ENCODE measurements at places on chromosomes 7 and 10. TPM values are rescaled to one million over a fixed set of nuclear protein-coding genes. Genes with fewer than 3 reads are reported as not detected.

GRCh38 chr10:62594093-62594520, 210.4 kb upstream of the ADO start:
- no peaks in the 10 kb centered on the region for H3K4me1 ChIP-seq
- H3K4me3 ChIP-seq = no peak overlapping the region
- no peaks in the 10 kb centered on the region for H3K36me3 ChIP-seq
- H3K27ac ChIP-seq = no peak overlapping the region

GRCh38 chr10:120386896-120387295, 70.1 kb upstream of the PLPP4 start:
- no peak overlapping the region for H3K27ac ChIP-seq
- DNase-seq = no peak
- no peaks in the 10 kb centered on the region for H3K27me3 ChIP-seq
- H3K36me3 ChIP-seq = no peaks in the 10 kb centered on the region
- H3K4me3 ChIP-seq = no peak overlapping the region

DNA sequence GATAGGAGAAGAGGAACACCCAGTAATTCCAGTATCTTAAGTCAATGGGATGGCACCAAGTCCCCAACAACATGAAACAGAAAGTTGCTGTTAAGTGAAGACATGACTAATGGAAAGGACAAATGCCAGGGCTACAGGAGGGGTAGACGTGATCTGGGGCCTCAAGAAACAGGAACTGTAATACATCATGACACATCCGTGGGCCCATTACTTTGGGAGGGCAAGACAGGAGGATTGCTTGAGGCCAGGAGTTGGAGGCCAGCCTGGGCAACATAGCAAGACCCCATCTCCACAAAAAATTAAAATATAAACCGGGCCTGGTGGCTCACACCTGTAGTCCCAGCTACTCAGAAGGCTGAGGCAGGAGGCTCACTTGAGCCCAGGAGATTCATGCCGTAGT, 408.6 kb upstream of the PRKCQ start:
- H3K36me3 ChIP-seq = no peaks in the 10 kb centered on the region
- no peak overlapping the region for H3K4me3 ChIP-seq
- H3K27ac ChIP-seq = no peak overlapping the region
- H3K4me1 ChIP-seq = no peaks in the 10 kb centered on the region
- no peak for DNase-seq

DNA sequence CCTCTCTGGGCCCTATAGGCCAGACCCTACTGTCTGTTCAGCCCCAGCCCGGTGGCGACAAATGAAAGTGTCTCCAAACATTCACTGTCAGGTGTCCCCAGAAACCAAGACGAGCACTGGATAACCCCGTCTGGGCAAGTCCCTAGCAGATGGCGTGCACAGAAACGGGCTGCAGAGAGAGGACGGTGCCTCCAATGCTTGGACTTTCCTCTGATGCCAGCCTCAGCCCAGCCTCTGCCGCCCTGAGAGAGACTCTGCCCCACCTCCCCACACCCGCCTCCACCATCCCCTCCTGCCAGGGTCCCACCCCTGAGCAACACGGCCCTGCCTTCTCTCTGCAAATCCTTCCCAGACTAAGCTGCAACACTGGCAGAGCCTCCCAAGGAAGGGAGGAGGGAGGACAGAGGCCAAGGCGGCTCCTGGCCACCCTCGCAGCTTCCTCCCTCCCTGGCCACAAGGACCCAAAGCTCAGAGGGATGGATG, 7.4 kb upstream of the LFNG start:
- H3K27ac ChIP-seq = no peak overlapping the region
- peaks cover 17% of the 10 kb centered on the region for H3K4me1 ChIP-seq
- no peaks in the 10 kb centered on the region for H3K36me3 ChIP-seq

DNA sequence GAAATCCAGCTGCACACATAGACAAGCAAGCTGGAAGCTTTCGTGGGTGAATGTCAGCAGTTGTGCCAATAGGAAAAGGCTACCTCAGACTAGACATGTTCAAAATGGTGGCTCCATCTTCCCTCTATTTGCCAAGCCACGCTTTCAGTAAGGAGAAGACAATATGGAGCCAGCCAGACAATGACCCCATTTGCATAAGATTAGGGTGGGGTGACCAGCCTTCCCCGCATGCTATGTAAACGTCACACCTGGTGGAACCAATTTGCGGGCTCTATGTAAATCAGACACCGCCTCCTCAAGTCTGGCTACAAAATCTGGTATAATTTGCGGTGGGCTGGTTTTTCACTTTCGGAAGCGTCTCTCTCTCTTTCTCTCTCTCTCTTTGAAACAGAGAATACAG, 297.4 kb upstream of the PCDH15 start:
- DNase-seq = no peak
- no peaks in the 10 kb centered on the region for H3K27me3 ChIP-seq
- H3K27ac ChIP-seq = no peak overlapping the region
- no peak overlapping the region for H3K4me3 ChIP-seq
- no peaks in the 10 kb centered on the region for H3K4me1 ChIP-seq
- no peaks in the 10 kb centered on the region for H3K36me3 ChIP-seq

DNA sequence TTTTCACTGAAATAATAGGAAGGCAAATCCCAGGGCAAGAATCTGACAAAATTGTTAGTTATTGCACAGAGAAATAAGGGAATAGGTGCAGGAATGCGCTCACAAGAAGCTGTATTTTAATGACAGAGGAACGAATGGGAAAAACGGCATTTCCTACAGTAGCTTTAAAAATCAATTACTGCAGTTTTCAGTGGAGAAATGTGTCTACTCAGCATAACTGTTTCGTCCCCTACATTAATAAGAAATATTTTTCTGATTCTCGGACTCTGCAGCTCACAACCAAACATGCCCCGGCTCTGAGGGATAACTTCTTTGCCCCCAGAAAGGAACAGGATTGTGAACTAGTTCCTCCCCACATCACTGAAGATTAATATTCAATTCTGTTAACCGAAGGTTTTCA, 44.9 kb upstream of the TCERG1L start:
- no peak for DNase-seq
- no peaks in the 10 kb centered on the region for H3K4me1 ChIP-seq
- H3K27ac ChIP-seq = no peak overlapping the region

GRCh38 chr7:134701272-134701671, 54.6 kb downstream of the BPGM start:
- no peaks in the 10 kb centered on the region for H3K36me3 ChIP-seq
- H3K27me3 ChIP-seq = no peaks in the 10 kb centered on the region

DNA sequence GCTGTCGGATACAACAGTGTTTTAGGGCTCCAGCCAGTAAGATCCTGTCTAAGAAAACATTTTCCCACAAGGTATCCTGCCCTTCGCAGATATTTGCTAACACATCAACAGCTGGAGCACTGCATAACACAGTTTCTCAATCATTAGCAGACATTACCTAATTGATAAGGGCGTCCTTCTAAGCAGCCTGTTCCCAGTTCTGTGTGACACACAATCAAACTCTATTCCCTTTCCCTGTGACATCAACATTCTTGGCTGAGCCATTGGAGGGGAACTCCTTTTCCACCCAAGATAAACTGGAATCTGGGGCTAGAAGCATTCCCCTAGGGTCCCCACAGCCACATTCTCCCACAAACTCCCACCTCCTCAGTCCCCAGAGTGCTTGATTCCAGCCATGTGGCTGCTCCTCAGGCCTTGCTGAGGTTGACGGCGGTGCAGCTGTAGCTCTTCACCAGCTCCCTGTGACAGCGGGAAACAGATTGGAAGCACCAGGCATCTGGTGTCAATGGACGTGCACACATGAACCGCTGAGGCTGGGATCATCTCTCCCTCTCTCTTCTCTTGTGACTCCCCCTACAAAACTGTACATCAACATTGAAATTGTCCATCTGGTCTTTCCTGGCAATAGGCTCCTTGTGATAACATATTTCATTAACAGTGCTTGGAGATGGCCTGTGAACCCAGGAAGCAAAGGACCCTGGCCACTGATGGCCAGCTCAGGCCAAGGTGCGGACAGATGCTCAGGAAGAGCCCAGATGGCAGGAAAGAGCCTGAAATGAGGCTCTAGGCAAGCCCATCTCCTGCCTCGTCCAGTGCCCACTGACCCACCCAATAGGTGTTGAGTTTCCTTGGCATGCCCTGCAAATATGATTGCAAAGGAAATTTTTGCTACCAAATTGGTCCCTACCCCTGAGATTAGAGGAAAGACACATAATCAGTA, 131.1 kb upstream of the TBX20 start:
- H3K27me3 ChIP-seq = no peaks in the 10 kb centered on the region
- no peak for DNase-seq
- H3K36me3 ChIP-seq = no peaks in the 10 kb centered on the region
- H3K4me1 ChIP-seq = no peaks in the 10 kb centered on the region
- H3K27ac ChIP-seq = no peak overlapping the region

DNA sequence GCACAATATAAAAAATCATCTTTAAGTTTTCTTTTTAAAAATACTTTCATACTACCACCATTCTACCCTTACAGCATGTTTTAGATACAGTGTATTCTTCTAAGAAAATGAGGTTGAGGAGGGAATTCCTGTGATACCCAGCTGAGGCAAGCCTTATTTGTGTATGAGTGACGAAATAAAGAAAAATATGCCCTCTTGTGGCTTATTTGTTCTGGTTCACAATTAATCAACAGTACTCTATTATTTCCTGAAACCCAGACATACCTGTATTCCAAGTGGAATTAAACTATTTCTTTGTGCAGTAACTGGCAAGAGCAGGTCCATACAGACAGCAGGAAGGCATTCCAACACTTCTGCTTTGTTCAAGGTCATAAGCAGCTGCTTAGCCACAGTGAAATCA, 4.5 kb upstream of the SEMA3D start:
- H3K36me3 ChIP-seq = no peaks in the 10 kb centered on the region
- H3K27me3 ChIP-seq = peaks cover 8% of the 10 kb centered on the region
- no peak overlapping the region for H3K4me3 ChIP-seq
- H3K27ac ChIP-seq = no peak overlapping the region
- H3K4me1 ChIP-seq = peaks cover 1% of the 10 kb centered on the region

DNA sequence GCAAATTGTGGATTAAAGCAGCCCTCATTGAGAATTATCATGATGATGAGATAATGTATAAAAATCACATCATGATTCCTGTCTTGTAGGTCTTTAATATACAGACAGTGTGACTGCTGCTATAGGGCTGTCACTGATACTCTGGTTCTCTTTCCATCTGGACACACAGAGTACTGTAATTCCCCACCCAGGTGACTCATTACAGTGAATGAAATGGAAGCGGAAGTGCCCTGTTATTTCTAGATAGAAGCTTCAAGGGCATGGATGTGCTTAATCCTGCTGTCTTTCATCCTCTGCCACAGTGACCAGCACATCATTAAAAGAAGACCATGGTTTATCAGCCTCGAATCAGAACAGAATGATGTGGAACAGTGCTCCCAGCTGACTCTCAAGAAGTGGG, 1234.0 kb downstream of the SORCS3 start:
- no peaks in the 10 kb centered on the region for H3K36me3 ChIP-seq
- H3K27ac ChIP-seq = no peak overlapping the region
- H3K4me3 ChIP-seq = no peak overlapping the region
- no peak for DNase-seq

GRCh38 chr7:29214056-29214455, 19.5 kb downstream of the CHN2 start:
- H3K4me1 ChIP-seq = no peaks in the 10 kb centered on the region
- no peak overlapping the region for H3K27ac ChIP-seq
- H3K27me3 ChIP-seq = no peaks in the 10 kb centered on the region

GRCh38 chr7:36062154-36062815, 90.8 kb upstream of the EEPD1 start:
- H3K4me1 ChIP-seq = no peaks in the 10 kb centered on the region
- no peaks in the 10 kb centered on the region for H3K36me3 ChIP-seq
- H3K4me3 ChIP-seq = no peak overlapping the region
- DNase-seq = no peak
- H3K27ac ChIP-seq = no peak overlapping the region

DNA sequence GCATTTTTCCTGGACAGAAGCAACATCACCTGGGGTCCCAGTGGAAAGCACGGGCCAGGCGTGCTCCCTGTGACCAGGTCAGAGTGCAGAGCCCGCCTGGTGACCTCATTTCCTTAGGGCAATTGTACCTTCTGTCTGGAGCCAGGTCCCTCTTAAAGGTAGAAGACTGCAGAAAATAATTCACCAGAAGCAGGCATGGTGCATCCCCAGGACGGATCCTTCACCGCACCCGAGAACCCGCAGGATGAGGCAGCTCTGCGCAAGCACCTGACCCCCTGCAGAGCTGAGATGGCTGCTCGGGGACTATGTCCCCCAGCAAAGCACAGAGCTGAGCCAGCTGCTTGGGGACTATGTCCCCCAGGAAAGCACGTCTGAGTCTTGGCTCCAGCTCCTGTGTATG, 557.6 kb downstream of the PTPRN2 start:
- H3K4me1 ChIP-seq = no peaks in the 10 kb centered on the region
- no peak overlapping the region for H3K27ac ChIP-seq
- no peaks in the 10 kb centered on the region for H3K27me3 ChIP-seq
- DNase-seq = no peak
- no peak overlapping the region for H3K4me3 ChIP-seq
- no peaks in the 10 kb centered on the region for H3K36me3 ChIP-seq

DNA sequence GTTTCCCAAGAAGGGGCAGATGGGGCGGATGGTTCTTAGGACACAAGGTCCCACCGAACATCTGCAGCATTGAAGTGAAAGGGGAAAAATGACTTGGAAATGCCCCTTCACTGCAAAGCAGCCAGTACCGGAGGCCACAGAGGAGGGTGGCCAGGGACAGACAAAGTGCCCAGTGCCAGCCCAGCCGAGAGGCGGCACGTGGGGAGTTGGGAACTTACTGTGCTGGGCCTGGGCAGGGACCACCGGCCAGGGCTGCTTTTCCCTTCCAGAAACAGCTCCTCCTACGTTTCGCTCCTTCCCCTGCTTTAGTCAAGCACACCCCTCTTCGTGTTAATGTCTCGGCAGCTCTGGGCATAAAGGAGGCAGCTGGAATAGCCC, 129.2 kb downstream of the TNS3 start:
- peak overlapping the region; percentile 80 for H3K27ac ChIP-seq
- no peaks in the 10 kb centered on the region for H3K27me3 ChIP-seq
- peaks cover 3% of the 10 kb centered on the region for H3K36me3 ChIP-seq
- peaks cover 45% of the 10 kb centered on the region for H3K4me1 ChIP-seq
- H3K4me3 ChIP-seq = no peak overlapping the region
- DNase-seq = no peak

GRCh38 chr7:157152391-157152937, 13.7 kb downstream of the UBE3C start:
- no peaks in the 10 kb centered on the region for H3K27me3 ChIP-seq
- H3K36me3 ChIP-seq = peaks cover 3% of the 10 kb centered on the region
- no peak for DNase-seq
- no peak overlapping the region for H3K4me3 ChIP-seq
- no peak overlapping the region for H3K27ac ChIP-seq

DNA sequence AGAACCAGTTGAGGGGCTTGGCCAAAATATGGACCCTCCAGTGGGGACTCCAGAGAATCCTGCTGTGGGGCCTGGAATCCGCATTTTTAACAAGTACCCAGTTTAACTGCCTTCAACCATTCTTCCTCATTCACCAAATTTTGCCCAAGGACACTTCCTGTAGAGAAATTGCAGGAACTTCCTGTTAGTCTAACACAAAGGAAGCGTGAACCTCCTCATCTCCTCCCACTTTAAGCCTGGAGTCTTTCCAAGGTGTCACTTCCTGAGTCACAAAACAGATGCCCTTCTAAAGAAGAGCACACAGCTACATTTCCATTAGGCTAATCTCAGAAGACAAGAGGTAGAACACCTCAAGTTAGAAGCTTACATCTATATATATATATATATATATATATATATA, 188.4 kb downstream of the PPP1R17 start:
- no peak overlapping the region for H3K4me3 ChIP-seq
- H3K27ac ChIP-seq = no peak overlapping the region
- DNase-seq = no peak
- peaks cover 2% of the 10 kb centered on the region for H3K4me1 ChIP-seq

The EPO gene
- total RNA-seq = not detected

The TSPAN13 gene
- total RNA-seq = 6.1 TPM

The ADAM22 gene
- 0.18 TPM for total RNA-seq

The NXPH1 gene
- not detected for total RNA-seq

The CTTNBP2 gene
- 11.3 TPM for total RNA-seq

The LRIT1 gene
- total RNA-seq = not detected

The SORBS1 gene
- 0.18 TPM for total RNA-seq

The CDC123 gene
- 171 TPM for total RNA-seq

The TNS3 gene
- 64.3 TPM for total RNA-seq
